Midbrain (tissue), 1 donor: ENCODE measurements at places on chromosomes 11 and 22.
A peak's percentile ranks its signal among the peaks of the same experiment; 100 is the strongest.

GRCh38 chr11:35248558-35249323, 109.8 kb downstream of the CD44 start:
- DNase-seq, result no peak

GRCh38 chr11:126189109-126189929, 22.1 kb downstream of the RPUSD4 start:
- DNase-seq, result no peak

- no peak for DNase-seq
Observed at GRCh38 chr22:44618400-44618799, 83.6 kb upstream of the PRR5 start.

GRCh38 chr11:13666708-13667107, 1.8 kb upstream of the FAR1 start:
- no peak for DNase-seq

DNA sequence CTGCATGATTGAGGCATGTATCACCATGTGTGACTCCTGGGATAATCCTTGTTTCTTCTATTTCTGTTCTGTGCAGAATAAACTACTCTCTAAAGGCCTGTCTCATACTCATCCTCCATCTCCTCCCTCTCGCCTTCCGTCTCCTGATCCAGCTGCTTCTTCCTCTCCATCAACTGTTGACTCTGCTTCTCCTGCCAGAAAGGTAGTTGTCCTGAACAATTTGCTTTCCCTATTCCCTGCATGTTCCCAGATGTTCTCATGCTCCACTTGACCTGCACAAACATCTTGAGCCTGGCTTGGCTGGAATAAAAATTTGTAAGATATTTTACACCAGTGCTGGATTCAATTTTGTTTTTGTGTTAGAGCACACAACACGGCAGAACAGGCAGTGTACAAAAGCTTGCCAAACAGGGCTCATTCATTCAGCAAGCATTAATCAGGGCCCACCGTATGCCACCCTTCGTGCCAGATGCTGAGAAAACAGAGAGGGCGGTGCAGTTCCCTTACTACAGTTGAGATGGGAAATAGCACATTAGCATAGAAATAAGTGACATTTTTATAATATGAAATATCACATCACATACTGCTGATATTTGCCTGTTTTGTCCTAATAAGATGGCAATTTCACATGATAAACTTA, 133.3 kb upstream of the PARVA start:
- no peak for DNase-seq

DNA sequence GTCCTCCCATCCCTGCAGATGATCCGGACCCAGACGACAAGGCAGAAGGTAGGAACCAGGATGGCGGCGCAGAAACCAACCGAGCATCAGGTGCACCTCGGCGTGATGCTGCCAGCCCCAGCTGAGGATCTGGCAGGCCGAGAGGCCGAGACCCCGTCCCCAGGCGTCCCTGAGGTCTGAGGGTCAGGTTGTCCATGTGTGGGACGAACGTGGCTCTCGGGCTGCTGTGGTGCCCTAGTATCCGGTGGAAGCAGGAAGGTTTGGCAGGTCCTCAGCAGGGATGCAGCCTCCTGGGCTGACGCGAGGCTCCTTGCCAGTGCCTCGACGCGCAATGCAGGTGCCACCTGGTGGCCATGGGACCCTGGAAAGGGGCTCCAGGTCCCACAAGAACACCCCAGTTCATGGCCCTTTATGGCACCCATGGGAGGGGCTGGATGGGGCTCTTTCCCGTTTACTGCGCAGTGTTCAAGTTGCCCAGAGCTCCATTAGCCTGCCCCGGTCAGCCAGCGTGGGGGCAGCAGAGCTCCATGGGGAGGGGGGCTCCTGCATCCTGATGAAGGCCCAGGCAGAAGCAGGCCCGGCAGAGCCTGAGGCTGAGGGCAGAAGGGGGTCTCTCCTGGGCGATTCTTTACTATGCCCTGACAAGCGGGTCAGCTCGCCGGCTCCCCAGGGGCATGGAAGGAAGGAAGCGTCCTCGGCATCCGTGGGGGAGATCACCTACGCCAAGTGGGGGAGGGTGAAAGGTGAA, 129.9 kb downstream of the CTTN start:
- no peak for DNase-seq

DNA sequence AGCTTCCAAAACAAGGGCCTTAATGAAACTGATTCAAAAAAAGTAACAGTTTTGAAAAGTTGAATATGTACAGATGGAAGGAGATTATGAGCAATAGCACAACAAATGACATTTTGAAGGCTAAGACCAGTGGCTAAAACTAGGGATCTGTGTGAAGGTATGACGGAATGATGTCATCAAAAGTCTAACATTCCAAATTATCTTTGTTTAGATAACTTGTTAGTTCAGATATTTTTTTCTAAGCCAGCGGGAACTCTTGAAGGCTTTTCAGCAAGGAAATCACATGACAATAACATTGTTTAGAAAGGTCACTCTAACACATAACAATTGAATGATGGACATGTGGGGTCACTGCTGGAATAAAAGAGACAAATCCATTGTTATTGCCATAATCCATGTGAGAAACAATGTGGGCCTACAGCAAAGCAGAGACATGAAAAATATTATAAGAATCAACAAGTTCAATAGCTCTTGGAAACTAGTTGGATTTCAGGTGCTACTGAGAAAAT, 260.5 kb downstream of the CASP12 start:
- no peak for DNase-seq

GRCh38 chr11:62671608-62672389, at the start of the genes LBHD1 and UQCC3:
Gene LBHD1, minus strand, starts transcription at chr11:62672267. Its CDS starts 2,236 bp downstream, at chr11:62670031.
Gene UQCC3, plus strand, starts transcription at chr11:62671673. Its CDS starts 73 bp downstream, at chr11:62671746.
- DNase-seq, result peak; percentile 84

GRCh38 chr22:25048659-25049647, 96.4 kb downstream of the KIAA1671 start:
- peak; percentile 55 for DNase-seq

GRCh38 chr11:85939099-85940015, 84.2 kb downstream of the CCDC83 start:
- no peak for DNase-seq

- DNase-seq, result no peak
Observed at GRCh38 chr11:85806016-85806415, 4.9 kb downstream of the SYTL2 start.

GRCh38 chr11:125388611-125389010, 107.5 kb downstream of the FEZ1 start:
- no peak for DNase-seq

- no peak for DNase-seq
Observed at GRCh38 chr11:120627327-120628163, 116.0 kb downstream of the GRIK4 start.

- DNase-seq, result peak; percentile 82
Observed at GRCh38 chr11:125457814-125458343, 38.2 kb downstream of the FEZ1 start.

DNA sequence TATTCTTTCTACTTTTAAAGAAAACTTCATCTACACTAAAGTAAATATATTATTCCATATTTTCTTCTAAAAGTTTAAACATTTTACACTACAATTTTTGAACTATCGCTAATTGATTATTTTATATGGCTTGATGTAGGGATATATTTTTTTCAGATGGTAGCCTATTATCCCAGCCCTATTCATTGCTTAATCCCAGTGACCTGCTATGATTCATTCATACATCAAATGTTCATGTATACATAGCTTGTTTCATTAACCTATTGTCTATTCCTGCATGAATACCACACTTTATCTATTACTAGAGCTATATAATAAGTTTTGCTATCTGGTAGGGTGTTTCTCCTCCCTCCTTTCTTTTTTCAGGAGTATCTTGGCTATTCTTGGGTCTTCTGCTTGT, 5.0 kb upstream of the ROBO4 start:
- DNase-seq, result no peak
